GM04504 (cell line): ENCODE measurements at places on chromosomes 5 and 9.
A peak's percentile ranks its signal among the peaks of the same experiment; 100 is the strongest.

GRCh38 chr9:27818348-27818747, 245.1 kb upstream of the C9orf72 start:
- no peak for DNase-seq

DNA sequence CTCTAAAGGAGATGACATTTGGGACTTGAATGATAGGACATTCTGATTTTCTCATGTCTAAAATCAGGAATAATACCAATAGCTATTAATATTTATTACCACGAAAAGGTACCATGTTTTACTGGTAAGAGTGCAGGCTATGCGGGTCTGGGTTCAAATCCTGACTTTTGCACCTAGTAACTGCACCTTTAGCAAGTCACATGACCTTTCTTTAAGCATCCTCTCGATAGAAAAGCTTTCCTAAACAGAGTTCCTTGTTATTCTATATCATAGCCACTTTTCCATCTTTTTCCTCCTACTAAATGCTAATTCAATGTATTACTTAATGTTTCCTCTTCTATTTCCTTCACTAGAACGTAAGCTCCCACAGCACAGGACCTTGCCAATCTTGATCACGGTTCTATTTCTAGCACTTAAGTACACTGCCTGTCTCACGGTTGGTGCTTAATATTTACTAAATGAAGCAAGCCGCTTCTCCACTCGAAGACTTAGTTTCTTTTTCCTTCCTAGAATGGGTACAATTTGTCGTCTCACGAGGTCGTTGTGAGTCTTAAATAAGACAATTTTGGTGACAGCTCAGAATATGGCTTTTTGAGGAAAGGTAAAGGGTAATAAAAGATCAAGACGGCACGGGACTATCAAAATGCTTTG, 816 bp downstream of the RBM18 start:
- no peak for DNase-seq

GRCh38 chr9:122975196-122975595, 34.4 kb downstream of the RABGAP1 start:
- DNase-seq, result no peak

DNA sequence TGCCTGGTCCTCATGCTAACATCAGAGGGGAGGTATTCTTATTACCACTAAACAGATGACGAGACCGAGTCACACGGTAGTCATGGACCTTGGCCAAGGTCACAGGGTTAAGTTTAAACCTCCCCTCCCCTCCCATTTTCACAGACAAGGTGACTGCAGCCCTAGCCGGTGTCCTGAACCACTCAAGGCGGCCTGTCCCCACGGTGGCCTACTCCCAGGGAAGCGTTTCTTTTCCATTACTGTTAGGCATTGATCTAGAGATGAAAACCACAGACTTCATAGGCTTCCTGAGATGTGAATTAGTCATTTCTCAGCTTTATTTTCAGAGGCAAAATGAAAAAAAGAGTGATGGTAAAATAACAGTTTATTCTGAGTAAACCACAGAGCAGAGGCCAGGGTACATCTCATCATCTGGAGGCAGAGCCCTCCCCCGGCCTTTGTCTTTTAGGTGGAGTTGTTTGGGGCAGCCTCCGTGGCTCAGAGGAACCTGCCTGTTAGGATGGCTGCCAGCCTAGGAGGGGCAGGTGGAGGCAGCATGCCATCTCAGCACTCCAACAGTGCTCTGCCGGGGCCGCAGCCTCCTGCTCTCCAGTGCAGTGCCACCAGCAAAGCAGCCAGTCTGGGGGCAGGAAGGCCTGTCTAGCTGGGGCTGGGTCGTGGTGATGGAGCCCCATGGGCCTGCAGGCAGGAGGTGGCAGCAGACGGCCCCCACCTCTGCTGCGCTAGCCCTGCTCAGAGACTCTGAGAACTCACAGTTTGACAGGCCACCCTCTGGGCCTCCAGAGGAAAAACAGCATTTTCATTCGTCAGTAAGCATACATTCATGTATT, 71.2 kb downstream of the RAPGEF1 start:
- DNase-seq, result peak; percentile 32

- DNase-seq, result peak; percentile 46
Observed at GRCh38 chr5:130514984-130515690, 610.9 kb downstream of the CHSY3 start.

DNA sequence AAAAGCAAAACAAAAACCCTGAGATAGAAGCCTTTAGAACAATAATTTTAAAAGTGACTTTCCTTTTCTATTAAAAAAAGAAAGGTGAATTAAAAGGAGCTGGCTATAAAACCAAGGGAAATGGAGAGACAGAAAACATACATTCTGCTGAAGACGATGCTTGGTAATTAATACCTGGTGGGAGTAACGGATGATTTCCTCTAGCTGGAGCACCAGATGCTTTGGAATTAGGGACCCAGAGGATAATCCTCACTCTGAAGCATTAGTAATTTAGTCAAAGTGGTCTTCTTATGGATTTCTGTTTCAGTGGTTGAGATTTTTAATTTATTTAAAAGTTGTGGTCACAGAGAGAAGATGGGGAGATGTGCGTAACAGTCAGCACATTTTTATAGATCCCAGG, 982.5 kb downstream of the TLE4 start:
- DNase-seq, result no peak

- DNase-seq, result no peak
Observed at GRCh38 chr5:121693864-121694263, 157.8 kb upstream of the FTMT start.

- DNase-seq, result no peak
Observed at GRCh38 chr9:122095010-122095767, 2.1 kb upstream of the TTLL11 start.

DNA sequence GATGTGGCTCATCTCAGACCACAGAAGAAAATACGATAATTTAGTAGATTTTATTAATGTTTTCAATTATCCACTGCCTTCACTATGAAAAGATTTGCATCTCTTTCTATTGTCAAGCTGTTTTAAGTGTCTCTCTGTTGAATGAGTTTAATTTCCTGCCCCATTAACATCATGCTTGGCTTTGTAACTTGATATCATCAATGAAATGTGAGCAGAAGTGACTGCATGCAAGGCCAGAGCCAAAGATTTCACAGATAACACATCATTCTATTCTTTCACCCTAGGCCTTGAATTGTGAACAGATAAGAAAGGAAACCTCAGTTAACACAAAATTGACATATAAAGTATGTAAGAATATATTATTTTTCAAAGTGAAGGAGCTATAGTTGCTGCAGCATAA, 986.4 kb upstream of the CDH18 start:
- no peak for DNase-seq

- DNase-seq, result no peak
Observed at GRCh38 chr5:145385276-145385675, 449.9 kb downstream of the PRELID2 start.

- DNase-seq, result no peak
Observed at GRCh38 chr9:127654619-127655018, 42.5 kb downstream of the STXBP1 start.

GRCh38 chr5:7916171-7916804, 47.3 kb downstream of the MTRR start:
- no peak for DNase-seq

DNA sequence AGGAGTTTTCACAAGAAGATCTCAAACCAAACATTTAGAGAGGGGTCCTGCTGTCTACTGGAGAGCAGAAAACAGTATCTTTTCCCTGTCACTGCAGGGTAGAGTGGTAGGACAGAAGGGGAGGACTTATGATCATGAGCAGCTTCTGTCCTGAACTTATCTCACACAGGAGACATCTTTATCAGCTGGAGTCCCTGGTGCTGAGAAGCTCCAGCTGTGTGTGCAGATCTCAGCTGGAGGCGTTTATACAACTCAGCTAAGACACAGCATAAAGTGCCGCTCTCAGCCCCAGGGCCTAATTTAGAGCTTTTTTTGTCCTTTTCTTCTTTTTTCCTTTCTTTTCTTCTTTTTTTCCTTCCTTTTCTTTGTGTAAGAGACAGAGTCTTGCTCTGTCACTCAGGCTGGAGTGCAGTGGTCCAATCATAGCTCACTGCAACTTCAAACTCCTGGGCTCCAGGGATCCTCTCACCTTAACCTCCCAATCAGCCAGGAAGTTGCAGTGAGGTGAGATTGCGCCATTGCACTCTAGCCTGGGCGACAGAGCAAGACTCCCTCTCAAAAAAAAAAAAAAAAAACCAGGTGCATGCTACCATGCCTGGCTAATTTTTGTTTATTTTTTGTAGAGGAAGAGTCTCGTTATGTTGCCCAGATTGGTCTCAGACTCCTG, 31.9 kb downstream of the CCDC125 start:
- no peak for DNase-seq

DNA sequence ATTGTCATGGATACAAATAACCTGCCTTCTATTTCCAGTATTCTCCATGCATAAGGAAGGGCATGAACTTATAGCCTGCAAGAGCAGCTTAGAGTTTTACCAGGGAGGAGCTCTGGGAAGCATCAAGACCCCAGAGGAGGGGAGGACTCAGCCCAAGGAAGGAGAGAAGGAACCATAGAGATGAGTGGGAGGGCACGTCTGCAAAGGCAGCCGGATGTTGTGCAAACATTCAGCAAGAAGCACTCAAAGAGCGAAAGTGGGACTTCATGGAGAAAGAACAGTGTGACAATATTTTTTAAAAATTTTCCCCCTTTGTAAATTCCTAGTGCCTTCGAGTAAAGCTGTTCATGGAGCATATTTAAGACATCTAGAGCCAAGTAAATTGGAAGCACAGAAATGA, 270.1 kb upstream of the PTGER4 start:
- no peak for DNase-seq

- DNase-seq, result no peak
Observed at GRCh38 chr5:14693070-14693469, 28.6 kb downstream of the OTULIN start.

DNA sequence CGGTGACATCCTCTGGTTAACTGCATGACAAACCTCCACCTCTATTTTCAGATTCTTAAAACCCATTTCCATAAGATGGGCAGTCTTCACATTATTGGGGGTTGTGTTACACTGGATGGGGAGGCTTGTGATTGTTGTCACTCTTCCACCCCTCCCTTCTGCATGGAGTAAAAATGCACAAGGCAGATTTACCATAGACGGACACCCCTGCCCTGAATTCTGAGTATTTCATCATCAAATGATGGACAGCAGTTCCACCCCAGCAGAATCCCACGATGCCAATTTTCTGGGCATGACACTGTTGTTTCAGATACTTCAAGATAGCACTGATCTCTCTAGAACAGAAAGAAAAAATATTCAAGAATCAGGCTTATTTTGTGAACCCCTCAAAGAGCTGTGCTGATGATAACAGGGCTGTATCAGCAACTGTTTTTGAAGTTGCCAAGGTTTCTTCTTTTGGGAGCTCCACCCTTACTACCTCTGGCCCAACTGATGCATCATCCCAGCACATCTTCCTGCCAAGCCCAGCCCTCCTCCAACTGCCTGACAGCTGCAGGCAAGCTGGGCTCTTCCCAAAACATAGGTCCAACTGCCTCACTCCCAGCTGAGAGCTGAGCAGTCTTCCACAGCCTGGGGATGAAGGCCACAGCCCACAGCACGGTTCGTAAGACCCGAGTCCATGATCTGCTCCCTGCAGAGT, 21.4 kb downstream of the CMBL start:
- DNase-seq, result no peak

- DNase-seq, result no peak
Observed at GRCh38 chr9:4172731-4173130, 127.1 kb downstream of the GLIS3 start.

- peak; percentile 67 for DNase-seq
Observed at GRCh38 chr5:141654298-141654697, 3.1 kb upstream of the FCHSD1 start.

DNA sequence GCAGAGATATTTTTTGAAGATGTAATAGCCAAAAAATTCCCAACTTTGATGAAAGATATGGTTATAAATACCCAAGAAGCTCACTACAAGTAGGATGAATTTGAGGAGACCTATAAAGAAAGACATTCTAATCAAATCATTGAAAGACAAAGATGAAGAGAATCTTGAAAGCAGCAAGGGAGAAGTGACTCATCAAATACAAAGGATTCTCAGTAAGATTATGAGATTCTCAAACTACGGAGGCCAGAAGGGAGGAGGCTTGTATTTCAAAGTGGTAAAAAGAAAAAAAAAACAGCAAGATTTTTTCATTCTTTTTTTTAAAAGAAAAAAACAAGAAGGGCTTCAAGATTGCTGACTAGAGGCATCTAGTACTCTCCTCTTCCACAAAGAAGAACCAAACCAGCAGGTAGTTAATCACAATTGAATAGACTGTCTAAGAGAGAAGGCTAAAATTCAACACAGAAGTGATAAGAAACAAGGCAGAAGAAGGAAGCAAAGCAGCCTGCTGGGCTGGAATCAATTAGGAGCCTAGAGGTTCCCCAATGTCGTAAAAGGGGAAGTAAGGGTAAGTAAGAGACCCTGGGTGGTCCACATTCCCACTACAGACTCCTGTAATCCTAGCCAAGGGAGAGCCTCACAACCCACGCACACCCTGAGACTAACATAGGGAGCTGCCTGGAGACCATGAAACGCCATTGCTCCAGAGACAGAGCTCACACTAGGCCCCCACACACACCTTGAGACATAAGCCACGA, 59.1 kb upstream of the NIPAL4 start:
- DNase-seq, result no peak

DNA sequence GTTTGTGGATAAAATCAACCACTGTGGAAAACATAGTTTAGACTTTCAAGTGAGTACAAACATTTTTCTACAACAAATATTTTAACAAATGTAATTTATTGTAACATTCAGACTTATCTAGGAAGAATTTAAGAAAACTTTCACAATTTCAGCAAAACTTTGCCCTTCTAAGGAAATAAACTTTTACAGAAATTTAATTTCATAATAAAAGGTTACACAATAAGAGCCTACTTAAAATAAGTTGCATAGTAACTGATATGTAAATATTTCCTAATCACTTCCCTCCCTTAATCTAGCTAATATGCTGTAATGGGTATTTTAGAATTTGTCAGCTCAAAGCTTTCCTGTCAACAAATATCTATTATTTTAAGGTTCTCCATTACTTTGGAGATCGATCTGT, 1899.9 kb downstream of the MAT2B start:
- no peak for DNase-seq

GRCh38 chr9:34338665-34339385, 9.5 kb downstream of the NUDT2 start:
- no peak for DNase-seq
